ENCODE measurements at places on chromosomes 11 and 22.

- DNase-seq: peak; percentile 44
Observed at GRCh38 chr11:75946531-75947530, 131.8 kb downstream of the UVRAG start.

DNA sequence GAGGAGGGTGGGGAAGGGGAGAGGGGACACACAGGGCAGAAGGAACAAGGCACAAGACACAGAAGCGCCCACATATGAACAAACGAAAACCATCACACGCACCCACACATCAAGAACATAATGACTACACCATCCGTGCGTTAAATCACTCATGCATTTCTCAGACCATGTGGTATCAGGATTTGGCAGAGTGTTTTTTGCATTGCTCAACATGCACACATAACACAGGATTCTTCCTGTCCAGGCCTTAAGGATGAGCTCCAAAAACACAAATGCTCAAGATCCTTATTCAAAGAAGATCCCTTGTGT, 309.5 kb downstream of the CADM1 start:
- no peak for DNase-seq

- no peak for DNase-seq
Observed at GRCh38 chr11:124861670-124862069, 3.6 kb upstream of the ROBO3 start.

GRCh38 chr22:34160141-34160783, 240.0 kb upstream of the LARGE1 start:
- DNase-seq: no peak

DNA sequence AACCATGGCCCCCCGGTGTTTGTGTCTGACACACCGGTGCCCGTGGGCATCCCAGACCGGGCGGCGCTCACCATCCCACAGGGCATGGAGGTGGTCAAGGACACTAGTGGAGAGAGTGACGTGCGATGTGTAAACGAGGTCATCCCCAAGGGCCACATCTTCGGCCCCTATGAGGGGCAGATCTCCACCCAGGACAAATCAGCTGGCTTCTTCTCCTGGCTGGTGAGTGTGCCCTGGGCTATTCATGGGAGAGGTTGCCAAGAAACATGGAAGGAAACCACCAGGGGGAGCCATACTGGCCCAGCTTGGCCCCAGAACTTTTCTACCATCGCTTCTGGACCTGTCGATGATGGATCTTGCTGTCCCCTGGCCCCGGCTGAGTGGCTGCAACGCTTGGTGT, 36.5 kb downstream of the PRDM11 start:
- DNase-seq: no peak

DNA sequence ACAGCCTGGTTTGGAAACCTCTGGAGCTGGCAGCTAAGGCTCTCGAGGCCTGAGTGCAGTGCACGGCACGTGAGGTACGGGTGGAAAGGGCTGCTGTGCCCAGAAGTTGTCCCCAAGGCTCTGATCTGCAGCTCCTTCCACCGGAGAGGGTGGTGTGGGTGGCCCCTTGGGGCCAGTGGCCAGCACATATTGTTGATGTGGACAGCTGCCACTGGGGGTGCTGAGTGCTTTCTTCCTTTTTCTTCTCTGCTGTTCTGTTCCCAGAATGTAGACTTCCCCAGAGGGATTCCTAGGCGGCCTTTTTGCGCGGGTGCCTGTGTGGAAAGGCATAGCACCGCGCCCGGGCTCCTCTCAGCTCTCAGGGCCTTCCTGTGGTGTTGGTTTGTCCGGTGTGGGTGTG, 1476.5 kb downstream of the TBC1D22A start:
- DNase-seq: no peak

GRCh38 chr11:73091521-73092305, 50.4 kb downstream of the FCHSD2 start:
- no peak for DNase-seq

- no peak for DNase-seq
Observed at GRCh38 chr11:77512092-77512491, 38.2 kb upstream of the PAK1 start.
